ENCODE measurements at places on chromosomes 6 and 20.

- no peak for DNase-seq
These were observed 36.6 kb downstream of the EZR start for GRCh38 chr6:158782432-158783166.

- DNase-seq: no peak
These were observed 16.1 kb upstream of the B4GALT5 start for GRCh38 chr20:49729780-49730179.

- DNase-seq: no peak
These were observed 58.0 kb downstream of the JARID2 start for GRCh38 chr6:15303920-15304291.

DNA sequence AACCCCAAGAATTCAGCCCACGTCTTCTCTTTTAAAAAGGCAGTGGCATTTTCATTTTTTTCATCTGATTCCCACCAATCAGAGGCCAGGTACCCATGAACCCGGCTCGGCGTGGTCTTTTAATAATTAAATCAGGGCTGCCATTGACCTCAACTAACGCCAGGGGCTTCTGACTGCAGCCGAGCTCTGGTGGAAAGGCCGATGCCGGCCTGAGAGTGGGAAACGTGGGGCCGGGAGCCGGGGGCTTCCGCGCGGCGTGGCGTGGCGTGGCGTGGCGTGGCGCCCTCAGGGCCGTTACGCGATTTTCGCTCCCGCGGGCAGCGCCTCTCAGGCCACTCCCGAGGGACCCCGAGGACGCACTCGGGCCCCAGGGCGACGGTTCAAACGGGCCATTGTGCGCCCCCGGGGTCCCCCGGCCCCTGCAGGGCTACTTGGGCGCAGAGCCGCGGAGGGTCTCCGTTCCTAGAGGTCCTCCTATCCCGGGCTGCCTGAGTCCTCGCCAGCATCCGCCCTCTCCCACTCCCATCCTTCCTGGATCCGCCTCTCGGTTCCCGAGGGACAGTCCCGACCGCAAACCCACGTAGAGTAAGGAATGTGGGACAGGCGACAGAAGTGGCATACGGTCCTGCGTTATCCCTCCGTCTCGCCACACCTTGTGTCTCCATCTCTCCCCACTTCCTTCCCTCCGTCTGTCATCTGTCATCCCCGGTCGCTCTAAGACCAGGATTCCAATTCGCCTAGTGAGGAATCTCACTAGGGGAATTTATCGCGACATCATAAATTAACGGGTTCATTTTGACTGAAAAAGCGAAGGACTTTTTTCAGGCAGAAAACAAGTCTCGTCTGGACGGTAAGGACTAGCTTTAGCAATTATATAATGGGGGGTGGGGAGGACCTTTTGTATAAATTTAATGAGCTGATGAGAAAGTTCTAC, 876 bp upstream of the TBPL1 start:
- DNase-seq: peak; percentile 49

DNA sequence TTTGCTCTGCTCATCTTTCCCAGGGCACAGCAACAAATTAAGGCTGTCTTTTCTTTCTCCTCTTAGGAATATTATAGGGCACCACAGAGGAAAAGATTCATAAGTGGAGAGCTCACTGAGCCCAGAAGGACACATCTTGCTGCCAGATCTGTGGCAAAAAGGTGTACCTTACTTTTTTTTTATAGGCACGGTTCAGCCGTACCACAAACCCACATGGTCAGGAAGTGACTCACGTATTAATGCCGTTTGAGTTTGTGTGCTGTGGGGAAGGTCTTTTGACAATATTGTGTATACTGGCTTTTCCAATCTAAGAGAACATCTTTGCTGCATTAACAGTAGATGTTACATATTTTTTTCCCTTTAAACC, 28.4 kb downstream of the PAQR8 start:
- no peak for DNase-seq

GRCh38 chr20:34834459-34834893, 9.0 kb upstream of the NCOA6 start:
- peak; percentile 80 for DNase-seq

- no peak for DNase-seq
These were observed 105.1 kb upstream of the PRL start for GRCh38 chr6:22401932-22402331.

DNA sequence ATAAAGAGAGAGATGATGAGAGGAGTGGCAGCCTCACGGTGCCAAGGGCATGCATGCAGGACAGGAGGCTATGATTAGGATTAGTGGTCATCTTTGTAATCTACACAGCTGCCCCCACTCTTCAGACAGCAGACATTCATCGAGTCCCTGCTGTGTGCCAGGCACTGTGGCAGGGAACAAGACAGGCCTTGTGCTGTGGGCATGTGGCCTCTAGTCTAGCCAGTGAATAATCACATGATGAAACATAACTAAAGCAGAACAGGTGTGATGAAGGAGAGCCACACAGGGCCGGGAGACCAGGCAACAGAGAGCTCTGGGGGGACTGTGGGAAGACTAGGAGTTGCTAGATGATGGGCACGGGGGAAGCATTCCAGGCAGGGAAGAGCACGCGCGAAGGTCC, 22.2 kb downstream of the TOX2 start:
- no peak for DNase-seq

GRCh38 chr20:36467076-36467999, 74.0 kb upstream of the MYL9 start:
- DNase-seq: no peak

GRCh38 chr6:157500022-157500421, 119.0 kb downstream of the ZDHHC14 start:
- DNase-seq: no peak

DNA sequence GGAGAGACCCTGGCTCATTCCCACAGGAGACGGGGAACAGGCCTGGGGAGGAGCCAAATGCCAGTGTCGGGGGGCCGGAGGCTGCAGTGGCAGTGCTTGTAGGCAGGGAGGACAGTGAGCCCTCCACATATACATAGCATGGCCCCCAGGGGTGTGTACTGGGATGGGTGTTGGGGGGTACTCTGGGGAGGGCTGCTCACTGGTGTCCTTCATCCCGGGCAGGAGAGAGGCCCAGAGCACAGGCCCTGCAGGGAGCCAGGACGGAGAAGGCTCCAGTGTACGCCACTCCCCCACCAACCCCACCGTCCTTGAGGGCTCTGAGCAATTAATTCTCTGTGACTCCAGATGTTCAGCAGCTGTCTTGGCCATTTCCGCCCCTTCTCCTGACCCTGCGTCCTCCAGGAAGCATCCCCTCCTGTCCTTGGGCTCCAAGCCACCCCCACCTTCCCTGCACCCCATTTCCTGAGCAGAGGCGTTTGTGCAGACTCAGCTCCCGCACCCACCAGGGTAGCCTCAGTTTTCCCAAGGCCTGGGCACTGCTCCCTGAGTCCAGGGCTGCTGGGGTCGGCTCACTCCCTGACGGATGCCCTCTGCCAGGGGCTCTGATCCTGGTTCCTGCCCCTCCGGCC, 3.4 kb upstream of the ABHD16B start:
- no peak for DNase-seq

DNA sequence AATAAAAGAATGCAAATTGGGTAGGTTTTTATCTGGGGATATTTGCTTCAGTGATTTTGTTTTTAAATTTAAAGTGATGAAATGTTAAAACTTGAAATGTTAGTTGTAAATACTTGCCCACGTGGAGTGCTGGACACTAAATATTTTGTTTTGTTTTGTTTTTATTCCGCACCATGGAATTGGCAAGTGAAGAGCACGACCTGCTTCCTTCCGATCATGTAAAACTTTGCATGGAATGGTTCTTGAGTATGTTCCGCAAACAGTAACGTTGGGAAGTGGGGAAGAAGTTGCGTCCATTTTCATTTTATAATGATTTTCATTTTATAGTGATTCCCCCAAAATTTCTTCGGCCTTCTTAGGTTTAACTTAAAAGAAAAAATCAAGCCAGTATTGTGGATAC, 765 bp downstream of the IRAK1BP1 start:
- no peak for DNase-seq

- DNase-seq: no peak
These were observed 37.7 kb upstream of the FOXP4 start for GRCh38 chr6:41508479-41508878.

DNA sequence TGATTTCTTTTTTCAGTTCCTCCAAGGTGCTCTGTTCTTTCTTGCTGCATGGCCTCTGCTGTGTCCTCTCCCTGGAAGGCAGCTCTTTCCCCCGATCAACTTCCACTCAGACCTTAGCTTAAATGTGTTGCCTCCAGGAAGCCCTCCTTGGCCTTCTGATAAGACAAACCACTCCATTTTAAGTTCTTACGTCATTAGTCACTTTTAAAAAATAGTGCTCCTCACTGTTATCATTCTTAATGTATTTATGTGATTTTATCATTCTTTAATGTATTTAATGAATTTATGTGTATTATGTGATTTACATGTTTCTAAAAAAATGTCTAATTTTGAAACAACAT, 12.2 kb upstream of the MANBAL start:
- no peak for DNase-seq

- DNase-seq: no peak
These were observed 81.6 kb downstream of the DTD1 start for GRCh38 chr20:18669241-18670019.

- DNase-seq: no peak
These were observed 46.5 kb downstream of the SOBP start for GRCh38 chr6:107536180-107536961.

DNA sequence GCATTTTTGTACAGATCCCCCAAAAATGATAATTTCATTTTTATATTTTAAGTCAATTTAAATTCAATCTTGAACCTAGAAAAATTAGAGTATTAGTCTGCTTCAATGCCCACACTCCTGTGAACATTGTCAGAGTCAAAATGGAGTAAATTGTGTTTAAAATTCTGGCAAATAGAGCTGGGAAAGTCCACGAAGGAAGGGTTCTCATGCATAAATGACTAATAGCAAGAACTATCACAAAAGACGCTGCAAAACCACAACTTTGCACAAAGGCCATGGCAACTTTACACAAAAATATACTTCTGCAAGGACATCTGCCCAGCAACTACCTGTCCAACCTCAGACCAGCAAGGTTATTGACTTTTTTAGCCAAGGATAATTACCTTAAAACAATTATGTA, 203.2 kb upstream of the SMLR1 start:
- DNase-seq: no peak

DNA sequence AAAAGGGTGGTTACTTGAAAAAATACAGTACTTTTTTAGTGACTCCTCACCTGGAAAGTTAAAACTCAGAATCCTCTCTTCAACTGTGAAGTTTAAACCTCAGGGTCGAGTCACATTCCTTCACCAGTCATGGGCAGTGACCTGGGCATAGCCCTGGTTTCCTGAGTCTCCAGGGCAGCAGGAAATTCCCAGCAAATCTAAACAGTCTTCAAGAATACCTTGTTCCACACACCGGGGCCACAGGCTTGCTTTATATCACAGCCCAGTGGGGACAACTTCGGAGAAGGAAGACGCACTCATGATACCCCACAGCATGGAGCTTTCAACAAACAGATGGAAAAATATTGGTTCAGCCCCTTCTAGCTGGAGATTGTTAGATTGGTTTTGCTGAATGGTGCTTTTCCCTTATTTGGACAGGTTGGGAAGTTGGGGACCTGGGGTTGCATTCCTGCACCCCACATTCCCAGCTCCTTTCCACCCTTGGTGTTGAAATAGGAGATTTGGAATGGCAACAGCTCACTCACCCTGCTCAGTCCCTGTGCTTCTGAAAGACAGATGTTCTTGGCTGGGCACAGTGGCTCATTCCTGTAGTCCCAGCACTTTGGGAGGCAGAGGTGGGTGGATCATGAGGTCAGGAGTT, 113.0 kb upstream of the TMEM170B start:
- DNase-seq: no peak

GRCh38 chr6:154921482-154921881, 73.6 kb upstream of the TIAM2 start:
- DNase-seq: peak; percentile 3

- no peak for DNase-seq
These were observed 952 bp upstream of the BRPF3 start for GRCh38 chr6:36195471-36196112.

- no peak for DNase-seq
These were observed 2.6 kb downstream of the EPHA7 start for GRCh38 chr6:93416571-93417420.

- DNase-seq: no peak
These were observed 151.3 kb downstream of the LCA5 start for GRCh38 chr6:79385893-79386292.

- no peak for DNase-seq
These were observed 412.1 kb downstream of the PKHD1 start for GRCh38 chr6:51675020-51675921.

DNA sequence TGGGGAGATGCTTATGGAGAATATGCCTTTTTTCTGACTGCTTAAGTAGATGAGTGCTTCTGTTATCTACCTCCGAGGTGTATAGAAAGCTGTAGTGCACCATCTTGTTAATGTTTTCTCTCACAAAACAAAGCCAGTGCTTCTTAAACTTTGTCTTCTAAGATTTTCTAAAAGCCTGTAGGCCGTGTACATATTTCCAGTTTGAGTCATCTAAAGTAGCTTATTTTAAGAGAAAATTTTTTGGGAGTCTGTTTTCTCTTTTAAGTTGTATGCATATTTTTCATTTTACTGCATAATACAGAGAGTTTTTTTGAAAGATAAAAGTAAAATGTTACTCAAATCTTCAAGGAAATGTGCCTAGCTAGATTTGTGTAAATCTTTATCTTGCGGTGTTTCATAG, 151.7 kb downstream of the GRIK2 start:
- DNase-seq: no peak

GRCh38 chr6:168127384-168127868, 48.4 kb upstream of the FRMD1 start:
- no peak for DNase-seq

DNA sequence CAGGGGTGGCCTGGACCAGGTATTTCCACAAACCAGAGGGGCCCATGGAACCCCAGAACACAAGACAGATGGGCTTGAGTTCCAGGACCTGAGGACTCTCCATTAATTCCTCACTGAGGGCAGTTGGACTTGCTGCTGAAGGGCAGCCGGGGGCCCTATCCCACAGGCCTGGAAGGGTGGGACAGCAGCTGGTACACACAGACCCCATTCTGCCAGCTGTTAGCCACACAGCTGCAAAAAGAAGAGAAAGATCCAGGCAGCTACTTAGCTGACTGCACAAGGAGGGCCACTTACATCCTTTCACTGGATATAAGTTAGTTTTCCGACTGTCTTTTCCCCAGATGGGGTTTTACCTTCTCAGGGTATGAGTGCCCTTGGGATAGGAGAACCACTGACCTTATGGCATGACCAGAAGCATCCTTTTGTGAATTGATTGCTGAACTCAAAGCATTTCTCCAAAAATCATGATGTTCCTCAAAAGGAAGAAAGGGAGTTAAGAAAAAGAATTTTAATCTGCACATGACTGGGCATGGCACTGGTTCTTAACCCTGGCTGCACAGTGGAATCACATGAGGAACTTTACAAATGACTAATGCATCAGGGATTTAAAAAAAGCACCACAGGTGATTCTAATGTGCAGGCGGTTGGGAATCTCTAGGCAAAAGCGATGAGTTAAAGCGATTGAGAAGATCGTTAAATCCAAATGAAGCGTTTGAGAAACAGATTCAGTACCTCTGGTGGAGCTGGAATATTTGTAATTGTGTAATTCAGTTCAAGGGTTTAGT, 199.4 kb downstream of the TFAP2A start:
- DNase-seq: no peak

- DNase-seq: no peak
These were observed 634.6 kb downstream of the PRKN start for GRCh38 chr6:162092816-162093502.
